Cardiac fibroblast (primary cell): ENCODE measurements at places on chromosomes 16 and 17.

DNA sequence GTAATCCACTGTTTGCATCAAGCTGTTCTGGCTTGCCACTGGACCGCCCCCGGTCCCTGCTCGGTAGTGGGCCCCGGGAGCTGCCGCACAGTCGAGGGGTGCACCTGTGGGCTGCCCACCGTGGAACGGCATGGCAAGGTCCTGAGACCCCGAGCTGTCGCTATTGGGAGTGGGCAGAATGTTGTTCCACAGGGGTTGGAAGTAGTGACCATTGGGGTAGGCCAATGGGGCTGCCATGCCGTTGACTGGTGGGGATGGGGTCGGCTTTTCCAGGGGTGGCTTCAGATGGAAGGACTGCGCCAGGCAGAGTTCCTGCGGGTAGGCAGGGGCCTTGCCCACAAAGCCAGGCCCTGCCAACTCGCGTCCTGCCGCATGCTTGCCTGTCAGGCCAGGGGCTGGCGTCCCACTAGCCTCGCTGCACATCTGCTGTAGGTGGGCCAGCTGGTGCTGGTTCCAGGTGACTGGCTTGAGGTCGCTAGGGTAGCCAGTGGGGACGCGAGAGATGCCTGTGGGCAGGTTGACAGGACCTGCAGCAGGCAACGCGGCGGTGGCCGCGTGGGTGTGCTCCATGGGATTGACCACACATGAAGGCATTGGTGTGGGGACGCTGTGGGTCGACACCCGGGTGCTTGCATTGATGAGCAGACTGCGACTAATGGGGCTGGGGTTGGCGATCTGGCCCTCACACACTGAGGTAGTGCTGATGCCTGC is 14.8 kb downstream of the TRAF4 start:
- DNase-seq = no peak

GRCh38 chr16:52252680-52253079 is 294.3 kb downstream of the TOX3 start:
- DNase-seq = no peak

DNA sequence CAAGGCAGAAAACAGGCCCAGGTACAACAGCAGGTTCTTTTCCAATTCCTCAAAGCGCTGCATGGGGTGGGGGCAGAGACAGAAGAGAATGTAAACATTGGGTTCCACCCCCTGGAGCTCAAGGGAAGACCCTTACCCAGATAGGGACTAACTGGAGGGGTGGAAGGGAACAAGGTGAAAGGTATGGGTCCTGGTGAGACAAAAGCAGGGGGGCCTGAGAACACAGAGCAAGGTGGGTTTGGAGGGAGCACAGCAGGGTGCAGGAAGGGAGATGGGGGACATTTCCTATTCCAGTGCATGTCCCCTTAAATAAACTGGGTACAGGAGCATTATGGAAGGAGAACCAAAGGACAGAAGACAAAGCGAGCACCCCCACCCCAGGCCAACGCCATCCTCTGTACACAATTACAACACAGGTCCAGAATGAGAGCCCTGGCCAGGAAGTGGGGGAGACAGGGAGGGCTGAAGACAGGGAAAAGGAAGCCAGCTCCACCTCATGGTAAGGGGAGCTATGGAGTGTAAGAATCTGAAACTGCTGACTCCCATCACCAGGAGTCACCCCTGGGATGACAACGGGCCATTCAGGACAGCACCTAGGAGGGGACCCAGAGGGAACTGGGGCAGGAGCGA is 2.1 kb upstream of the CD2BP2 start:
- DNase-seq = no peak

DNA sequence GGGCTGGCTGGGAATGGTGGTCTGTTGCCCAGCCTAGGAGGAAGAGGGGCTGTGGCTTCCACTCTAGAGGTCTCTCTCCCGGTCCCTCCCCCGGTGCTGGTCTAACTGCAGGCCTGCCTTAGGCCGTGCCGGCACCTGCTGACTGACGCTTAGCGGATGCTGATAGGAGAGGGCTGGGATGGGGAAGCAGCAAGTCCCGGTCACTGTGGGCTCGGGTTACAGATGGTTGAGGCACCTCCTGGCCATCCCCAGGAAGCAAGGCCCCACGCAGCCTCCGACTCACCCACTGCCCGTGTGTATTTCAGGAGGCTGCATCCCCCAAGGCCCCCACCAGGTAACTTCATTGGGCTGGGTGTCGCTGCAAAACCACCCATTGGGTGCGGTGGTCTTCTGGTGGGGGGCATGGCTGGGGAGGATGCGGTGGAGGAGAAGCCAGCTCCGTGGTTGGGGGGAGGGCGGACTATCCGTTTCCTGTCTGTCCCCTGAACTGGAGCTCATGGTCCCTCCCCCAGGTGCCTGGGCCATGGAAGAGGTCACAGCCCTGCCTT is 278.9 kb downstream of the SEC14L1 start:
- DNase-seq = no peak

GRCh38 chr17:7496470-7497183 is 12.5 kb downstream of the POLR2A start:
- no peak for DNase-seq

DNA sequence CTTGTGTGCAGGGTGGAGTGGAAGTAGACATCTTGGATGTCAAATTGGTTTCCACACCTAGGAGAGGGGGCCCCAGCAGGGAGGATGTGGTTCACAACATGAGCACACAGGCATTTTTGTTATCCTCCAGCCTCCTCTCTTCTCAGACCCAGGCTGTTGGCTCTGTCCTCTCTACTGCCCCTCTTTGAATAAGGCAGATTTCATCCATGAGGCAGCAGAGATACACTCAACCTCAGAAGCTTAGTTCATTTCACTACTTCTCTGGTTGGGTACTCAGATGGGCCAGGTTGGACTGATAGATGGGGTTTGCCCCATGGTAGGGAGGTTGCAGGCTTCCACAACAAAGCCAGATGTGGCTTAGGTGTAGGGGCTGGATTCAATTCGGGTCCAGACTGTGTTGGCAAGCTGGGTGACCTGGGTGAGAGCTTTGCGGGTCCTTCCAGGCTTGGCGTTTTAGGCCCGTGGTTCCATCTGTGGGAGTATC is 22.2 kb upstream of the NFATC3 start:
- DNase-seq = no peak

- no peak for DNase-seq
Observed at GRCh38 chr16:4771646-4772045, 4.7 kb upstream of the ZNF500 start.

GRCh38 chr17:1916316-1916715 is 86.5 kb downstream of the RPA1 start:
- DNase-seq = no peak
